Stimulated activated CD4-positive, alpha-beta T cell treated with anti-CD3 and anti-CD28 coated beads, Interleukin-15, amount 100 ng/mL, for 1 hour (primary cell): ENCODE measurements at places on chromosomes 3 and 15.

GRCh38 chr15:73495181-73495580 is 52.2 kb downstream of the REC114 start:
- DNase-seq = no peak

GRCh38 chr3:105144837-105145236 is 221.9 kb upstream of the ALCAM start:
- DNase-seq = no peak

DNA sequence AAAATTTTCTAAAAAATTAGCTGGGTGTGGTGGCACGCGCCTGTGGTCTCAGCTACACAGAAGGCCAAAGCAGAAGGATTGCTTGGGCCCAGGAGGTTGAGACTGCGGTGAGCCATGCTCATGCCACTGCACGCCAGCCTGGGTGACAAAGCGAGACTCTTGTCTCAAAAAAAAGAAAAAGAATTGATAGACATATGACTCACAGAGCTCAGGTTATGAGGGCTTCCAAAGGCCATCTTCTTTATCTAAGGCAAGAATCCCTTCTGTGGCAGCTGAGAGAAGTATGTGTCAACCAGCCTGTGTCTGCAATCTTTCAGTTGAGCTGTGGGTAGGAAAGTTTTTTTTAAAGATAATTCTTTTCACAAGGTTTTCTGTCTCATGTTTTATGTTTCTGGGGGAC is 53.9 kb downstream of the MRPS25 start:
- DNase-seq = no peak

DNA sequence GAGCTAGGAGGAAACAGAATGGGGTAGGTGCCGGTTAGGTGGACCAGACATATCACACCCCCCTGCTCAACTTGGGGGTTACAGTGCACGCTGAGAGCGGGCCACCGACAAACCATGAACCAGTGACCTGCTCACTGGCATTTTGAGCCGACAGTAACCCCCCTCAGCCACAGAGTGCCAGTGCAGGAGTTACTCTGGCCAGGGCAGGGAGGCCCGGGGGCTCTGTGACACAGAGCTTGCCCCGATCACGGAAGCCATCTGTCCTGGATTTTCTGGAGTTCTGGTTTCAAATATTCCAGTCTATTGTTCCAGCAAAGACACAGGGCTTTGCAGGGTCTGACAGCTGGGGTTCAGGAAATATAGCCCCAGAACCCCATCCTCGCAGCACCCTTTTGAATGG is 225.2 kb downstream of the VPS13C start:
- DNase-seq = no peak

- DNase-seq = no peak
Observed at GRCh38 chr15:59384507-59384906, 11.8 kb upstream of the MYO1E start.

DNA sequence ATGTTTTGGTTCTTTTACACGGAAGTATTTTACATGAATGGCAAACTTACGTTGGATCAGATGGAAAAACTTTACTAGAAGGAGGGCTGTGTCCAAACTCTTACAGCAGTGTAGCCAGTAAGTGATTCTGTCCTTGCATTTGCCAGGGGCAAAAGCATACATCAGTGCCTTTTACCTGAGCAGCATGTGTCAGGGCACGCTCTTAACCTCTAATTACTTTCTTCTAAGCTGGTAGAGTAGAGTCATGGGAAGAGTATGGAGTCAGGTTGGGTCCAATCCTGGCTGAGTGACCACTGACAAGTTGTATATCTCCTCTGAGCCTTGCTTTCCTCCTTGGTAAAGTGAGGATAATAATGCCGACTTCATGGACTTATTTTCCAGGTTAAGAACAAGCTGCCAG is 47.1 kb downstream of the RYR3 start:
- no peak for DNase-seq

- DNase-seq = no peak
Observed at GRCh38 chr3:194348354-194348753, 2.8 kb downstream of the CPN2 start.

DNA sequence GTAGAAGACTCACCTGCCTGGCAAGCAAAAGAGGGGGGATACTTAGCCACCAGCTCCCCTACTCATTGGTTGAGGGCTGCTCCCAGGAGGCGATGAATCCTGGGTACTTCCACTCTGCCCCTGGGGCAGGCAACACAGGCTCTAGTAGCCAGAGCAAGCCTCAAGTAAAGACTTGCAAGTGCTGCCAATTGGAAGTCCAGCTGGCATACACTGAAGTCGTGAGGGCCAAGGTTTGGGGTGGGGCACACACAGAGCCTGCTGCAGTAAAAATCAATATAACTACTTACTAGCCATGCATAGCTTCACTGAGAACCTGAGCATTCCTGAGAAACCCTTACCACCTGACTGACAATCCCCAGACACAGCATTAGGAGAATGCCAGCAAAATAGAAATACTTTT is 123.0 kb upstream of the EIF1B start:
- no peak for DNase-seq

DNA sequence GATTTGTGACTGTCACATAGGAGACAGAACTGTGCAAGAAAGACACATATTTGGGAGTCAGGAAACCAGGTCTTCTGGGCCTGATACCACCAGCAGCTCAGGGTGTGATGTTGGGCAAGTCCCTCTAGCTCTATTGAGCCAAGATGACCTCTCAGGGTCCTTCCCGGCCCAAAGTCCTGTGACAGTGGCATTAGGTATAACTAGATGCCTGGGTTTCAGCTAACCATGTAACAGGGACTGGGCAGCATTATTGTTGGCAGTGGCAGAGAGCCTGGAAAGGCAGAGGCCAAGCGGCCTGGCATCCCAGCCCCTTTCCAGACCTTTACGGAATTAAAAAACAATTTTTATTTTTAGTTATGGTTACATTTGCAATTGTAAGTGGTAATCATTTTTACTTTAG is 10.4 kb downstream of the LIMD1 start:
- DNase-seq = no peak

GRCh38 chr3:17292556-17292955 is 407.8 kb downstream of the PLCL2 start:
- no peak for DNase-seq

- DNase-seq = no peak
Observed at GRCh38 chr3:192731233-192731632, 3.9 kb upstream of the FGF12 start.

GRCh38 chr3:99842826-99843589 is 25.3 kb downstream of the CMSS1 start:
- no peak for DNase-seq

DNA sequence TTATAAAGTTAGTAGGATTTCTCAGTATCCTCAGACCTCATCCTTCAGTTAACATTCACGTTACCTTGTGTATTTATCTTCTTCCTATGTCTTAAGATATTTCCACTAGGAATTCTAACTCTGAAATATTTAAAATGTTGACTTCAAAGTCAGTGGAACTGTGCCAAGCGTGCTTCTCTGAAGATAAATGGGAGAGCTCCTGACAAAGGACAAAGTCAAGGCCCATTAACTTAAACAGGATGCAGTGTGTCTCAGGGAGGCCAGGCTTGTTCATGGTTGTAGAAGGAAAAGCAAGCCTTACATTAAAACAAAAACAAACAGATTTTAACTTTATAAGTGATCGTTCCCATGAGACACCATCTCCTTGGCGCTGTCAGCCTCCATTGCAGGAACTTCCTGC is 41.5 kb downstream of the ABHD17C start:
- DNase-seq = no peak

GRCh38 chr3:126127452-126127851 is 43.5 kb upstream of the SLC41A3 start:
- no peak for DNase-seq

- DNase-seq = no peak
Observed at GRCh38 chr3:104040896-104041295, 1325.8 kb upstream of the ALCAM start.

- DNase-seq = no peak
Observed at GRCh38 chr3:138443521-138444503, 9.4 kb downstream of the ESYT3 start.

- no peak for DNase-seq
Observed at GRCh38 chr3:149466192-149466591, 8.3 kb upstream of the TM4SF4 start.

DNA sequence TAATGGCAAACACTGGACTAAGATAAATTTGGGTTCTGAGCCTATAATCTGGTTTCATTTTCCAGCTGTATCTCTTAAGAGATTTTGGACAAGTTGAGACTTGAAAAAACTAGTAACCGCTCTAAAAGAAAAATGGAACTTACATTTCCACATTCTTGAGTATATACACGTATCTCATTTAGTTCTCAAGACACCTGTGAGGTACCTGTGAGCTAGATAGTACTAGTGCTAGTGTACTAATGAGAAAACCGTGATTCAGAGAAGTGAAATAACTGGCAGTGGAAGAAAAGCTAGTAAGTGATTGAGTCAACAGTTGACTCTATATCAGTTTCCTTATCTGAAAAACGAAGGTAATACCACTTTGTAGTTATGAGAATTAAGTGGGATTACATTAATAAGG is 62.2 kb upstream of the PAQR5 start:
- DNase-seq = no peak

GRCh38 chr3:20836801-20837200 is 650.8 kb upstream of the SGO1 start:
- DNase-seq = no peak

DNA sequence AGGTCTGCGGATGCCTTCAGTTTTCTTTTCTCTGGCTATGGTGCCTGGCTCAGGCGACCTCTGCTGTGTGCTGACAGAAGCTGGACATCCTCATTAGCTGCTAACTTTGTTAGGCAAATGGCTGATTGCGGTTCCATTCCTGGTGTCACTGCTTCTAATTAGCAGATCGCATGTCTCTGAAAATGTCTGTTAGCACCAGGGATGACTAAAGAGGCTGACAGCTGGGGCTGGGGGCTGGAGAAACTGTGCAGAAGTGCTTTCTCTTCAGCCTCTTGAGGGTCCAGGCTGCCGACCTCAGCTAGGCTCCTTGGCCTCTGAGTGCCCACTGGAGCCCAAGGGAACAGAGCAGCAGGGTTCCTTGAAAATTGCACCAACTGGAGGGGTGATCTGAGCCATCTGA is 39.3 kb downstream of the CHCHD6 start:
- DNase-seq = no peak

GRCh38 chr15:74535388-74536084 is 5.5 kb upstream of the ARID3B start:
- no peak for DNase-seq

DNA sequence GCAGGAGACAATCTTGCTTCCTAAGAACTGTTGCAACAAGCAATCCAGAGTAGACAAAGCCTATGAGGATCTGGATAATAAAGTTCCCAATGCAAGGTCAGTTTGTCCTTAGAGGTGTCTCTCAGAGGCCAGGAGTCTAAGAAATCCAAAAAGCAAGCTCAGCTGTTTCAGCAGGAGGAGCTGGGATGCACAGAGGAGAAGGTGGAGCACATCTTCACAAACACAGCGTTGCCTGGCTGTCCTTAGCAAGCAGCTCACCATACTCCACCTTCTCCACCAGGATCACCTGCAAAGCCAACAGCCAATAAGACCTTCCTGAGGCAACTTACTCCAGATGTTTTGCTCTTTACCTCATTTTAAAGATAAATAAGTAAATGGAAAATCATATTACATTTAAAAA is 365 bp downstream of the ZBED2 start:
- DNase-seq = no peak

- DNase-seq = no peak
Observed at GRCh38 chr3:53617893-53618523, 123.6 kb downstream of the CACNA1D start.

- no peak for DNase-seq
Observed at GRCh38 chr15:55327387-55327786, 8.4 kb downstream of the PIGB start.

- DNase-seq = no peak
Observed at GRCh38 chr3:164677317-164677716, 401.0 kb downstream of the SI start.

- no peak for DNase-seq
Observed at GRCh38 chr3:182303169-182303568, 490.1 kb upstream of the ATP11B start.
